LHCN-M2 (cell line): ENCODE measurements at places on chromosomes 1 and 21. TPM values are rescaled to one million over a fixed set of nuclear protein-coding genes. Genes with fewer than 3 reads are reported as not detected.

GRCh38 chr1:53332833-53333232, 5.0 kb upstream of the LRP8 start:
- no peak for DNase-seq

- no peak for DNase-seq
These were observed 50.3 kb downstream of the HIVEP3 start for GRCh38 chr1:41868241-41868998.

GRCh38 chr1:7420470-7421100, 350.5 kb upstream of the VAMP3 start:
- DNase-seq = no peak

DNA sequence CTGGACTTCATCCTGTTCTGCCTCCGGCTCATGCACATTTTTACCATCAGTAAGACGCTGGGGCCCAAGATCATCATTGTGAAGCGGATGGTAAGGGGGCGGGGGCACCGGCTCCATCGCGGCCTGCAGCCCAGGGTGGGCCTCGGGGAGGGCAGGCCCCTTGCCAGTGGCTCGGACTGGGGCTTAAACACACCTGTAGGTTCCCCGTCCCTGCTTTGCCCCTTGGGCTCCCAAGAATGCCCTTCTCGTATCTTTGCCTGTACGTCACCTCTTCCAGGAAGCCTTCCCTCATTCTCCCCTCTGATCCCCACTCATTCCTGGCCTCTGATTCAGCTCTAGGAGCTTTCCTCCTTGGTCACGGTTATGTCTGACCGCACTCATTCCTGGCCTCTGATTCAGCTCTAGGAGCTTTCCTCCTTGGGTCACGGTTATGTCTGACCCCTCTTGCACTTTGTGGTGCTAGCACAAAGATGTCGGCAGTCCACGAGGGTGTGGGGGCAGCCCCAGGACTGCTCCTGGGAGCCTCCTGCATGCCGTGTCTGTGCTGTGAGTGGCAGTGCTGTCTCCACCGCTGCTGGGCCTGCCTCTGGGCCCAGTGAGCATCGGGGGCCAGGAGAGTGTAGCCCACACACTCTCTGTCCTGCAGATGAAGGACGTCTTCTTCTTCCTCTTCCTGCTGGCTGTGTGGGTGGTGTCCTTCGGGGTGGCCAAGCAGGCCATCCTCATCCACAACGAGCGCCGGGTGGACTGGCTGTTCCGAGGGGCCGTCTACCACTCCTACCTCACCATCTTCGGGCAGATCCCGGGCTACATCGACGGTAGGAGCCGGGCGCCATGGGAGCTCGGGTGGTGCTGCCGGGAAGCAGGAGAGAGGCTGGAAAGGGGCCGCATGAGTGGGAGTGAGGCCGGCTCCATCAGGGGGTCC, 49.1 kb upstream of the LRRC3 start:
- DNase-seq = no peak

DNA sequence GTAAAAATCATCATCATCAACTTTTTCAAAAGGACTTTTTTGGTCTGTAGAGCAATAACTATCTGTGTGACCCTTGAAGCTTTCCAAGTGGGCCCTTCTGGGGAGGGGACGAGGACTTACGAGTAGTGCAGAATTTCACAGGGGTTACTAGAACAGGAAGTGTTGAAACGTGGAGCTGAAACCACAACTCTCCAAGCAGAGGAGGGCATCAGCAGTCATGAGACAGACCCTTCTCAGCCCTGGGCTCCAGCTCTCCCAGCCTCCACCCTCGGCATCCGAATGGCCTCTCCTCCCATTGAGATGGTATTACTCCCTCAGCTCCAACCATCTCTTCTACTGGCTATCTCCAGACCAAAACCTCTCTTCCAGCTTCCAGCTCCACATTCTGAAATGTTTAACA, 3.6 kb downstream of the FAM89A start:
- DNase-seq = no peak

- DNase-seq = peak; percentile 35
These were observed 74.3 kb downstream of the SH3GLB1 start for GRCh38 chr1:86778569-86779239.

- no peak for DNase-seq
These were observed 79.2 kb upstream of the SAMD11 start for GRCh38 chr1:844472-845026.

DNA sequence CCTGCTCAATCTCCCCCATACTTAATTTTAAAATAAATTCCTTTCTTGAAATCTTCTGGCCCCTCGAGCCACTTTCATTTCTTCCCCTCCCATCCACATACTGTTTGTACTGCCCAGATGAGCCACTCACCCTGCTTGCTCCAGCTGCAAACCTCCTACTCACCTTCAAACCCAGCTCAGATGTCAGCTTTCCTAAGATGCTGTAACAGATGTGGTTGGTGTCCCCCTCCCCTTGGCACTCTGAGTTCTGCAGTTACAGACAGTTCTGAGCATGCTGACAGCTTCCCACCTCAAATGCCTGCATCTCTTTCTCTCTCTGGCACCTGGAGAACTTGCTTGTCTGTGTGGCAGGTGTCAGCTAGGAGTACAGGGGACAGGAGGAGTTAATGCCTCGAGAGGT, 106.7 kb downstream of the PTPRU start:
- DNase-seq = no peak

GRCh38 chr1:228408041-228408868, 1.6 kb upstream of the TRIM11 start:
- DNase-seq = no peak

- peak; percentile 64 for DNase-seq
These were observed 65.7 kb downstream of the DISP1 start for GRCh38 chr1:222880587-222880986.

DNA sequence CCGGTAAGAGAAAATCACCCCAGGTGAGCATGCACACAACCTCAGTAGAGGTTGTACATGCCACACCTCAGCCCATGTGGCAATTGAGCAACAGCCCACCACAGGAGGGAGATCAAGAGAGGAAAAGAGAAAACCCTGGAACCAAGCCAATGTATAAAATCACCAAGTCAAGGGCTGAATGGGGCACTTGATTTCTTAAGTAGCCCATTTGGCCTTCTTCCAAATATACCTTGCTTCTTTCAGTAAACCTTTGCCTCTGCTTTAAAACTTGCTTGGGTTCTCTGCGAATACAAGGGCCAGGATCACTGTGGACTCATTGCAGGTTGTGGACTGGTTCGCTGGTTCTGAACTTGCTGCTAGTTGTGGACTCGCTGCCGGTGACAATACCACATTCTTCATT, 1814.0 kb downstream of the PLA2G4A start:
- DNase-seq = no peak

AIRE gene
- not detected in 2 replicates for total RNA-seq

DNA sequence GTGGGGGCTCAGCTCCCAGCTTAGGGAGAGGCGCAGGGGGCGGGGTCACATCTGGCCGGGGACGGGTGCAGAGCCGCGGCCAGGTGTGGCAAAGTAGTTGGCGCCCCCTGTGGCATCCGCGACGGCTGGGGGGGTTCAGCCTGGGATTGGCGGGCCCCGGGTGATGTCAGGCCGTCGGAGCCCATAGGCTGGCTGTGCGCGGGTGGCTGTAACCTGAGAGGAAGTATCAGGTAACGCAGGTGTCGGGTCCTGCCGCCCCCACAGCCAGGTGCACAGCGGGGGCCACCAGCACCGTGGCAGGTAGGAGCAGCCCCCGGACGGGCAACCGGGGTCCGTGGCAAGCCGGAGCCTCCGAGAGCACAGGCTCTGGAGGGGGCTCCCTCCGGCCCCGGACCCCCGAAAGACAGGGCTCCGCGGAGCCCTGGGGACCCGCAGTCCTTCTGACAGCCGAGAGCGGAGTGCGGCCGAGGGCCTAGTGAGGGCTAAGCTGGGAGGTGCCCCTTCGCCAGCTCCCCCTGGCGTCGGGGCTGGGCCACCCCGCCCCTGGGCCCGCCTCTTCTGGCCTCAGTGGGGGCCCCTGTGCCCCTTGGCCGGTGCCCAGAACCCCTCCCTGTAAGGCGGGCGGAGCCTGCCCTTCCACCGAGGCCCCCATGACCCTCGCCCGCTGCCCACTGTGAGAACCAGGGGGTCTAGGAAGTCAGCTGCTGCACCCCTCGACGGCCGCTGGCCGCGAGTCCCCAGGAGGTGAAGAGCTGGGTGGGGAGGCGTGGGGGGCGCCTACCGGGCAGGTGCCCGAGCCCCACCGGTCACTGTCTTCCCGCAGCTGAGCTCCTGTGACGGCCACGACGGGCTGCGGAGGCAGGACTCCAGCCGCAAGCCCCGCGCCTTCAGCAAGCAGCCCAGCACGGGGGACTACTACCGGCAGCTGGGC, 17.9 kb downstream of the TNFRSF25 start:
- no peak for DNase-seq

RCSD1 gene
- total RNA-seq = 42.7 and 81.9 TPM in 2 replicates

SIK1 gene
- total RNA-seq = 12.1 and 20.3 TPM in 2 replicates

PDZK1 gene
- 0.13 and 0.69 TPM in 2 replicates for total RNA-seq

- DNase-seq = no peak
These were observed 71.0 kb downstream of the FOXD2 start for GRCh38 chr1:47508702-47509431.

GRCh38 chr1:177779166-177779965, 190.5 kb downstream of the SEC16B start:
- peak; percentile 94 for DNase-seq

GRCh38 chr21:21714426-21714825, 716.2 kb downstream of the NCAM2 start:
- peak; percentile 87 for DNase-seq
